ENCODE measurements at places on chromosomes 2 and 18.
A peak's percentile ranks its signal among the peaks of the same experiment; 100 is the strongest.

DNA sequence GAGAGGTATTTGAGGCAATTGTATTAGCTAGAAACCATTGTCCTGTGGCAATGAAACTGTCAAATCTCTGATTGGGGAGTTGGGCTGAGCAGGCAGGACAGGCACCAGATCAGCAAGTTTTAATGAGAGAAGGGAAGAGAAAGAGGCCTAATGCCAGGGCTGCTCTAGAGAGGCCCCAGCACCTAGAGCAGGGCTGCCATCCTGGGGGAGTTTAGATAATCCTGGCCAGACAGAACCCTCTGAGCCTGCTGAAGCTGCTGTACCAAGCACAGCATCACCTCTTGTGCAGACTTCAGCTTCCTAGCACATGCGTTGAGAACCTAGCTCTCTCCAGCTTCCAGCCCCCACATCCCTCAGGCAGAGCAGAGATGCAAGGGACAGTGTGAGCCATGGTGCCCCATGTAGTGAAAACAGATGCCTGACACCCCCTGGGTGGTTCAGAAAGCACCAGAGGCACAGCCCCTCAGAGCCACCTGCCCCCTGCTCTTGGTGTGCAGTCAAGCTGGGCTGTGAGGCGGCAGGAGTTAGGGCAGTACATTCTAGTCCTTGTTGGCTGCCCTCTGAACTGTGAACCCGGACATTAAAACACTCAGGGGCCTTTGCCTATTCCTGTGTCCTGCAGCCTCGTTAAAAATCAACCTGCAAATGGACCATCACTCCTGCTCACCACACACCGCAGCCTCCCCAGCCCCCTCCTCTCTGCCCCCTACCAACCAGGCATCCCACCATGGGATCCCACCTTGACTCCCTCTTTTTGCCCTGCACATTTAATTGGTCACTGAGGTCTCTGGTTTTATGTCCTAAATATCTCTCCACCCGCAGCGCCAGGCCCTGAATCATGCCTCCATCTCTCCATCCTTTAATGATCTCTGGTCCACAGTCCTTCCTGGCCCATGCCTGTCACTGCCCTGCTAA is 52.7 kb downstream of the ADD2 start:
- no peak for DNase-seq

GRCh38 chr2:206984206-206984605 is 44.9 kb downstream of the CPO start:
- no peak for DNase-seq

DNA sequence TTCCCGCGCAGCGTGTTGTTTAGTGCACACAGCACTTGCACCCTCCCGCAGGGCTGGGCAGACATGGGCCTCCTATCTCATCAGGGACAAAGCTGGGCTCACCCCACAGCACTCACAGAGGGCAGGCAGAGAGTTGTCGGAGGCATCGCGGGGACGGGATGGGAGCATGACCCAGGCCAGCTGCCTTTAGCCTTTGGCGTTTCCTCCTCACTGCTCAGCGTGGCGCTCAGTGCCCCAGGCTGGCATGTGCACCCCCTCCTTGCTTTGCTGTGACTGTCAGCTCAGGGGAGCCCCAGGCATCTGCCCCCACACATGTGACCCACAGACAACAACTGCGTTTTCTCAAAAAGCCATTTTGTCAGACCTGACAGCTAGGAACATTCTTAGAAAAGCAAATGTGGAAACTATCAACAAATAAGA is 101.1 kb downstream of the RNF144A start:
- DNase-seq, result no peak

- DNase-seq, result no peak
These were observed 253.3 kb upstream of the TANK start for GRCh38 chr2:160906878-160907277.

GRCh38 chr2:181240844-181241243 is 216.3 kb upstream of the ITGA4 start:
- DNase-seq, result no peak

DNA sequence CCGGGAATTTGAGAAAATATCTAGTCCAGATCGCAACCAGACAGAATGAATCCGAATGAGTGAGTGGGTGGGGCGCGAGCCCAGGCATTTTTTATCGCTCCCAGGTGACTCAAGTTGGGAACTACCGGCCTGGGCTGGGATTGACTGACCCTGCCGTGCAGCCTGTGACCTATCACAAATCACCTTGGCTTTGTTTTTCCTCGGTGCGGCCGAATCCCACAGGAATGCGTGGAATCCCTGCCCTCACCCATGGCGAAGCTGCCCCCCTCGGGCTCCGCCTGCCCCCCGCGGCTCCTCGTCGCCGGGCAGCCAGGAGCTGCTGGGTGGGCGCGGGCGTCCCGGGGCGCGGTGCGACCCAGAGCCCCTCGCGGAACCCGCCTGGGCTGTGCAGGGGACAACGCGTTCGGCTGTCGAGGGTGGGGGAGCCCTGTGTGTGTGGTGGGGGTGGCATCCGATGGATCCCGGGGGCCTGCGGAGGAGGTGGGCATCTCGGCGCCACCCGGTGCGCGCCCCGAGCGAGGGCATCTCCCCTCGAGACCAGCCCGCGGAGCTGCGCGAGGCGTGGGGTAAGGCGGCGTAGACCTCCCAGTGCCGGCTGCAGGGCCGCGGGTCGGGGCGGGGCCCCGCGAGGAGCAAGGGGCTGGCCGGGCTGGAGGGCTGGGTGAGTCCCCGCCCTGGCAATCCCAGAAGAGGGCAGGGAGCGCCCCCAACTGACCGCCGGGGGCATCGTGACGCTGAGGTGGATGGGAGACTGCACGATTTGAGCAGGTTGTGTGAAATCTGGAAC is 16.5 kb downstream of the B3GNT7 start:
- DNase-seq, result peak; percentile 92

- DNase-seq, result no peak
These were observed 67.5 kb downstream of the LTBP1 start for GRCh38 chr2:33014268-33014667.

- DNase-seq, result no peak
These were observed 34.2 kb downstream of the PMS1 start for GRCh38 chr2:189818249-189819038.

DNA sequence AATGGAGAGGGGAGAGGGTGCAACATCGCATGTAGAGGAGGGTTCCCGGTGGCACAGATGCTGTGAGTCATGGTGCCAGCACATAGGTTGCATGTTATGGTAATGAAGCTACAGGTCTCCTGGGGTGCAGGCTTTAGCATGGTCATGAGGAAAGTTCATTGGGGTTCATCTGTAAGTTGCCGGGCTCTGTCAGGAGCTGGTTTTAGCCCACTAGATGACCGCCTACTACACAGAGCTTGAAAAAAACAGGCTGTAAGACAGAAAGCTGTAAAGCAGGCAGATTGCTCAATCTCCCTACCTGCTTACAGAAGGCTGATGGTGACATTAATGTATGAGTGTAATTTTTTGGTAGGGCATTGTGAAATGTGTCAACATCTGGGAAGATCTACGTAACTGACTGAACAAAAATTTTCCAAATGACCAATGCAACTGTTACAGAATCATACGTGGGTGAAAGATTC is 23.9 kb downstream of the DYSF start:
- DNase-seq, result no peak

DNA sequence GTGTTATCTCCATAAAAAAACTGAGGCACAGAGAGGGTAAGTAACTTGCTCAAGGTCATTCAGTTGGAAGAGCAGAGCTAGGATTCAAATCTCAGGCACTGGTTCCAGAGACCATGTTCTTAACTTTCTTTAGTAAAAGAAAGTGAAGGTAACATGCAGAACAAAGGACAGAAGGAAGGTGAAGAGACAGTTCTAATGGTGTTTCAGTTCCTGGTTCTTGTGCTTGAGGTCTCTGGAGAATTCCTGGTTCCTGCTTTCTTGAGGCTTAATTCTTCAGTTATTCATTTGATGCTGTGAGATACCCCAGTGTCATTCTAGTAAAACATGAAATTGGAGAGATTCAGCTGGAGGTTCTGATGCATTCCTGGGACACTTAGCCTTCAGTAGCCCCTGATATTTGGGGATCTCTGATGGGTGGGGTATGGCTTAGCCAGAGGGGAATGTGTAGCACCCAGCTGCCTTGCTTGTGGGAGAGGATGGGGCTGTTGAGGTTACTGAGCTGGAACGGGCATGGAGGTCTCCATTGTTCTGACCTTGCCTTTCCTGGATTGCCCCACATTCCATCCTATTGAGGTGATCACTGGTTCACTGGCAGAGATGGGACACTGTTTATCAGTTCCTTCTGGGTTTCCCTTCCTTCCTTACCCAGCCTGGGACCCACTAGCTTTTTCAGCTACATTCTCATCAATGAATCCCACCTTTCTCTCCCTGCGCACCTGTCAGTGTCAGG is 46.8 kb downstream of the SEMA4F start:
- DNase-seq, result no peak

GRCh38 chr2:38505779-38506178 is 96.9 kb downstream of the HNRNPLL start:
- peak; percentile 59 for DNase-seq

DNA sequence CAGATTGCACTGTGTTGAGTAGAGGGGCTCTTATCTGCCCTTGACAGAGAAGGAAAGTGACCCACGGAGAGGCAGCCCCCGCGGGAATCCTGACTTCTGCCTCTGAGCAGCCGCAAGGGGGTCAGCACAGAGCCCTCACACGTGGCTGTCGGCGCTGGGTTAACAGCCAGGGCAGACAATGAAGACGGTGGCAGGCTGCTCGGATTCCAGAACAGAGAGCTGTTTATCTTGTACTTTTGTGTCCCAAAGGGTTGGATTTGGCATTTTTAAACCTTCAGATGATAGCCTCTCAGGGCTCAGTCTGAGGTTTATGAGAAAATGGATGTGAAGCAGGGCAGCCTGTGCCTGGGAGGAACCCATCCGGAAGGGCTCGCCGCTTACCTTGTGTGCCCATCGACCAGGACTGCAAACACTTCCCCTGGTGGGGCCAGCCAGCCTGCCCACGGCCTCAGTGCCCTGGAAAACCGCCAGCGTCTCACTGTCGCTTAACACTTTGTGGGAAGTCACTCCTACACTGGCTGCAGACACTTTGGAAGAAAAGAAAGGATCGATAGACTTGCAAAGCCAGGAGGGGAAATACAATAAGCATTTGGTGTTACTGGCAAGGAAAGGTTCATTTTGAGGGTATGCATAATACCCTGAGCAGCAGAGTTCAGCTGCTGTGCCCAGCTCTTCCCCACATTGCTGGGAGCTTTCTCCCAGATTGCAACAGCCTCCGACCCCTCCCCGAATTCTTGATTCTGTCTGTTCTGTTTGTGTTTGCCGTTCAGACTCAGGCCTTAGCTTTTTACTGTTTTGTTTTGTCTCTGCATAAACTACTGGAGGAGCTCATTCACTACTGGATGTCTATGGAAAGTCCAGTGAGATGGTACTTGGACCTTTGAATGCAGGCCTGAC is 325.3 kb upstream of the MYT1L start:
- no peak for DNase-seq

- DNase-seq, result no peak
These were observed 1442.6 kb downstream of the SUCLG1 start for GRCh38 chr2:83016343-83017110.

GRCh38 chr18:26336572-26336971 is 110.3 kb downstream of the TAF4B start:
- no peak for DNase-seq

DNA sequence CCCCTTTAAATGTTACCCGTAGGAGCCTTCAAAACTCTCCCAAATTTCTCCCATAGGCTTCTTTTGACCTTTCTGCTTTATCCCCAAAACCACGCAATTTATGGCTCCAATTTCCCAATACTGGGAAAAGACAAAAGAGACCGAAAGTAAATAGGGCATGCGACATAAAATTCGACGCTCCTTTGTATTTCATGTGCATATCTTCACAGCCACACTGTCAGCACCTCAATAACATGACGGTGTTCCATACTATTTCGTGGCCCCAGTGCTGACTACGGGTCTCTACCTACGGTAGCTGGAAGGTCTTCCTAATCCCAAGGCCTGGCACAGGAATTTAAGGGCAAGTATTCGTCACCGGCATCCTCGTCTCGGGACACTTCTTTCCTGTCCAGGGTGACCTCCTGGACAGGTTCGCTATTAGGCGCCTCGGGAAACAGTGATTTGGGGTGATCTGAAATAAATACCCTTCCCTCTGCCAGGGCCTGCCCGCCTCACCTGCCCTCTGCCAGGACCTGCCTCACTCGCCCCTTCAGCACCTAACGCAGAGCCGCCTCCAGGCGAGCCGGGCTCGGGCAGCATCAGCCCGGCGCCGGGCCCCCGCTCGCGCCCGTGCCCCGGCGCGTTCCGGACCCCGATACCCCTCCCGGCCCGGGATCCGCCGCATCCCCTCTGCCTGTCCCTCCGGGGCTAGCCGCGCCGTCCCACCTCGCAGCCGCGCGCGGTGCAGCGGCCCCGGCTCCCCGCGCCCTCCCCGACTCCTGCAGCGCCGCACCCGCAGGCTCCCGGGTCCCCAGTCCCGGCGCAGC is 680 bp downstream of the DTNB start:
- peak; percentile 54 for DNase-seq

- DNase-seq, result no peak
These were observed 1.9 kb upstream of the ITGB6 start for GRCh38 chr2:160201849-160202539.

DNA sequence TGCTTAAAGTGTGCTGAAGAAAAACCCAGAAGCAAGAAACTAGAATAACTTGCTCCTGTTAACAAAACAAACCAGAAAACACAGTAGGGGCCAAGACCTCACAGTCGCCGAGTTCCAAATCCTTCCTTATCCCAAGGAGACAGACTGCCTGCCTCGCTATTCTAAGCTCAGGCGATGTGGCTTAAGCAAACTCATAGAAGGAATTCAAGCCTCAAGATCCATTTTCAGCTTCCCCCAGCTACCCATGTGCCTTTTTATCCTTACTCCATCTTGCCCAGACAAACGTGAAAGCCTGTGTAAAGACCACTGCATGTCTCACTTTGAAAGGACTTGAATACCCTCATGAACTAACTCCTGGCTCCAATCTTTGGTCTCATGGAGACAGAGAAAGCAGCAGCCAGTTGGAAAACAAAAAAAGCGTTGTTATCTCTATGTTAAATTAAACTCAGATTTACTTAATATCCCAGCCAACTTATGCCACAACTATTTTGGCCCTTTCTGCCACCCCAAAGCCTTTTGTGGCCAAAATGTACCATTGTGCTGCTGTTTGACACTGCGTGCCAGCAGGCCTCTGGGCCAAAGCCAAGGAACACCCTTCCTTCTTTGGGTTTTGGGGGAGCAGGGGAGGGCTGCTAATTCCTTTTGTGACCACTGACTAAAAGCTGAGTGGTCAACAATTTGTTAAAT is 123.2 kb upstream of the FZD5 start:
- DNase-seq, result peak; percentile 29

All from right hindlimb (tissue), 1 donor.